ENCODE measurements at places on chromosomes 11 and 22.

GRCh38 chr11:10938650-10939387, 81.0 kb upstream of the ZBED5 start:
- no peak for DNase-seq

GRCh38 chr11:131888230-131888855, 517.9 kb downstream of the NTM start:
- DNase-seq, result no peak

GRCh38 chr11:36930256-36930655, 332.2 kb upstream of the RAG2 start:
- DNase-seq, result no peak

DNA sequence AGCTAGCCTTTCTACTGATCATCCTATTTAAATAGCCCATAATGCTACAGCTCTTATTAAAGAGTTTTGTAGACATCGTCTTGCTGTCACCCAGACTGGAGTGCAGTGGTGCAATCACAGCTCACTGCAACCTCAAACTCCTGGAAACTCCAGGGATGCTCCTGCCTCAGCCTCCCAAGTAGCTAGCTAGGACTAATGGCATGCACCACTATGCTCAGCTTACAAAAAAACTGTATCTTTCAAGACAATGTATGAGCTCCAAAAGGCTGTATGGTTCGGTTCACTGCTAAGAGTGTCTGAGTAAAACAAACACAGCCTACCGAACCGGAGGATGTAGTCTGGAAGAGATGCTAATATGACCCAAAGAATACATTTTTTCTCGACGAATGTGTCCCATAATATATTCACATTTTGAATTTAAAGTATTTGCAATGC, 2.6 kb downstream of the TAF1D start:
- DNase-seq, result no peak

DNA sequence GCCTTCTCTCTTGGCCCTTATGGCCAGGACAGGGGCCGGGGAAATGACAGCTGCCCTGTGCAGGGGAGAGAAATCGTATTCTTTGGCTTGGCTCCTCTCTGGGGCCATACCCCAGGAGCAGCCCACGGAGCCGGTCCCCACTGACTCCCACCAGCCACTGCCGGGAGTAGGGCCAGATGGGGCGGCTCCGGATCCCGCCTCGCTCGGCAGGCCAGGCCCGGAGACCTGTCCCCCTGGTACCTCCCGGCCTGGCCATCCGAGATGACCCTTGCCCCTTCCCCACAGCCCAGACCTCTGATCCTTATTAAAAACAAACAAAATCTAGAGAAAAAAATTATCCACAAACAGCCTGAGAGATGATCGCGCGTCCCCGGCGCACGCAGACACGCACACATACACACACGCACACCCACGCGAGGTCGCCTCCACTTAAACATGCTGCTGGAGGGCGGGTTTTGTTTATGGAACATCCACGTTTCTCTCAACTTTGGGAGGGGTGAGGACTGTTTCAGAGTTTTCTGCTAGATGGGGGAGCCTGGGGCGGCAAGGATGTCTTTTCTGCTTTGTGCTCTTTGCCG, 59.1 kb downstream of the IGLL1 start:
- DNase-seq, result no peak

DNA sequence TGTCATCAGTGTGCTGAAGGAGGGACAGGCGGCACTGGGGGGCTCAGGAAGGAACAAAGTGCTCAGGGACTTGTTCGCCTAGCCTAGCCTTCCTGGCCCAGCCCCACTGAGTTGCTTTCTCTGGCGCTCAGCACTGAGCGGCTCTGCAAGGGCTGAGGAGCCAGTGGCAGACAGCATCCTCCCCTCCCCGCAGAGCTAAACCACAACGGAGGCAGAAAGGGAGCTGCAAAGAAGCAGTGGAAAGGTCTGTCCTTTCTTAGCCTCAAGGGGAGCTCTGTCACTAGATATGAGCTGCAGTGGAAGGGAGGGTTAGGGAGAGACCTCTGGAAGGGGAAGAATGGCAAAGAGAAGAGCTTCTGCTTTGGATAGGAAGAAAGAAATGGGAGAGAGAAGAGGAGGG, 89.7 kb upstream of the PHOX2A start:
- no peak for DNase-seq

GRCh38 chr11:2518111-2518982, 73.5 kb downstream of the KCNQ1 start:
- no peak for DNase-seq

GRCh38 chr11:117593065-117593464, 204.0 kb downstream of the DSCAML1 start:
- DNase-seq, result no peak

DNA sequence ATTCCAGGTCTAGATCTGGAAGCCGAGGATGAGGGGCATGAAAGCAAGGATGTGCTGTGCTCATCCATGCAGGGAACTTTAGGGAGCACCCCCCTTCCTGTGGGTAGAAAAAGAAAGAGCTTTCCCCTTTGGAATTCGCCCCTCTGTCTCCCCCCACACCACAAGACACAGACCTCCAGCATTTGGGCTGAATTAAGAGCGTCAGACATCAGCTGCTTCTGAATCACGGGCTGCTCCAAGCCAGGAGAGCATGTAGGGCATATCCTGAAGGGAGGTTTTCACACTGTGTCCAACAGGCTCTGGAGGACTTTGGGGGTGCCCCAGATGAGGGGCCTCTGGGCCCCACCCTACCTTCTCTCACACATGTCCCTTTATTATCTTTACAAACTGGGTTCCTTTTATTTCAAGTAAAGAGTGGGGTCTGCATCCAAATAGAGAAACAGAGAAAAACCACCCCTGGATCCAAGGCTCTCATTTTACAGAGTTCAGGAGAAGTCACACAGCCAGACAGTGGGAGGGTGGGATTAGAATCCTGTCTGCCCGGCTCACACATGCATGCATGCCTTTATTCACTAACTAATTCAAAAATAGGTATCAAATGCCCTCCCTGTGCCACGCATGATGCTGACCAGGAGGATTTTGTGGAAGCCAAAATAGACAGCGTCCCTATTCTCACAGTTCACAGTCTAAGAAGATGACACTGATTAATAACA, 52.8 kb downstream of the LRRC32 start:
- no peak for DNase-seq

DNA sequence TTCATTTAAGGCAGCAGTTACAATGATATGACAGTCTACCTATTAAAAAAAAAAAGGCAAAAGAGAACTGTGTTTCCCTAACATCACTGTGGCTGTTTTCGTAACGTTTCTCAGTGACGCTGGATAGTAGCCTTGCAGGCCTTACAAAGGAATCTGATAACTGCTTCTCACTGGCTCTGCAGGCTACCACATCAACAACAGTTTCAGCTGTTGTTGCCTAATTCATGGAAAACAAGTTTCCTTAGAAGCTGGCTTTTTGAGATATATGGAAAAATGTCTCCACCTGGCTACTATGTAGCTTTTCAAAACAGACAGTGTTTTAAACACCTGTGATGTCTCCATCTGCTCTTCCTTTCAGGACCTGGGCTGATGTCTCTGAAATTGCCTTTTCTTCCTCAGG, 3.8 kb downstream of the OR51V1 start:
- no peak for DNase-seq

DNA sequence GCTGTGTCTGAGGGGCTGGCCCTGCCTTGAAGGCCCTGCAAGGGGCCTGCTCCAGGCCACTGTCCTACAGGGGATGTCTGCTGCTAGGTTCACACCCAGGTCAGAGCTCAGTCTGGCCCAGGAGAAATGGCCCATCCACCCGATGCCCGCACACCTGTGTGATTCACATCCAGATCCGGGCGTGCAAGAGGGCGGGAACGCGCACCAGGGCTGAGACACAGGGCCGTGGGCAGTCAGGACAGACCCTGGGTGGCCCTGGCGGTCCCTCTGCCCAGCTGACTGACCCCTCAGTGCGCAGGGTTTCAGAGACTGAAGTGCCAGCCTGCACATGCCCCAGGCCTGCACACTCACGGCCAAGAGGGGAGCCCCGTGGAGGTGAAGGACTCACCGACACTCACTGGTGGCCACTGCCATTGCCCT, 7.4 kb downstream of the TOLLIP start:
- no peak for DNase-seq

DNA sequence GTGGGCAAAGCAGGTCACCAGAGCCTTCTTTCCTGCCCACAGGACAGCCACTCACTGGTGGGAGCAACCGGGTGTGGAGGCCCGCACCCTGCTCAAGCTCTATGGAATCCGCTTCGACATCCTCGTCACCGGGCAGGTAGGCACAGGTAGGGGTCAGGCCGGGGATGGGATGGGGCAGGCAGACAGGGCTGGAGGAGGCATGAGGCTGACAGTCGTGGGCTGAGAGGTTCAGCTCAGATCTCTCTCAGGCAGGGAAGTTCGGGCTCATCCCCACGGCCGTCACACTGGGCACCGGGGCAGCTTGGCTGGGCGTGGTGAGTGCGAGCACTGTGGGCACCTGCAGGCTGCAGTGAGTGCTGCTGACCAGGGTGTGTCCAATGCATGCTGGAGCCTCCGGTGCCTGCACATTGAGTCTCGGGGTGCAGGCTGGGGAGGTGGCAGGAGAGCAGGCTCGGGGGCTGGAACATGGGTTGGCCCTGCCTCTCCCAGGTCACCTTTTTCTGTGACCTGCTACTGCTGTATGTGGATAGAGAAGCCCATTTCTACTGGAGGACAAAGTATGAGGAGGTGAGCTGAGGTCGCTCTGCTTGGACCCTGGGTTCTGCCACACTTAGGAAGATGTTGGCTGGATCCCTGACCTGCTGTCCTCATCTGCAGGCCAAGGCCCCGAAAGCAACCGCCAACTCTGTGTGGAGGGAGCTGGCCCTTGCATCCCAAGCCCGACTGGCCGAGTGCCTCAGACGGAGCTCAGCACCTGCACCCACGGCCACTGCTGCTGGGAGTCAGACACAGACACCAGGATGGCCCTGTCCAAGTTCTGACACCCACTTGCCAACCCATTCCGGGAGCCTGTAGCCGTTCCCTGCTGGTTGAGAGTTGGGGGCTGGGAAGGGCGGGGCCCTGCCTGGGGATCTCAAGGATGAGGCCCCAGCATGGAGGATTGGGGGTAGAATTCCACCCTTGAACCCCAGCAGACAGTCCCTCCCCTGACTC, 6.3 kb downstream of the SLC7A4 start:
- no peak for DNase-seq

GRCh38 chr11:26621132-26621531, 49.1 kb upstream of the MUC15 start:
- no peak for DNase-seq

DNA sequence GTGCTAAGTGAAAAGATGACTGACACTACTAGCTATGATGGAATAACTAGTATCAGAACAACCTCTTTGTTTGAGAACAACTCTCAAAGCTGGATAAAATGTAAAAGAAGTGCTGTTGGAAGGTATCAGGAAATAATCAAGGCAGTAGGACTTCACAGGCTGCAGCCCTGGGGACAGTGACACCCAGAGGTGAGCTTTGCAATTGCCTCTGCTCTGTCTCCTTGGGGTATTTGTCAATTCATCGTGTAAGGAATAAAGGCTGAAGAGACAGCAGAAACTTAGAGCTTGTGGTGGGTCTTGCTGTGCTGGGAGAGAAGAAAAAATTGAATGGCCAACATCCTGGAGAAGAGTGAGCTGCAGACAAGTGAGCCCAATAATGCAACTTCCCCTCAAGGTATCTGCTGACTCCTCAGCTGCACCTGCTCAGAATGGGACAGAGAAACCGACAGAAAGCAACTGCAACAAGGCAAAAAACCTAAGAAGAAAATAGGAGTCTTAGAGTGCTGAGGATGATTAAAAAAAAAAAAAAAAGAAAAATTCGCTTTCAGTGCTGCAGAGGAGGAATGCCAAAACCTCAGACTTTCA, 141.1 kb downstream of the RCN1 start:
- no peak for DNase-seq

GRCh38 chr22:24156141-24156912, 25.0 kb upstream of the SUSD2 start:
- DNase-seq, result no peak

DNA sequence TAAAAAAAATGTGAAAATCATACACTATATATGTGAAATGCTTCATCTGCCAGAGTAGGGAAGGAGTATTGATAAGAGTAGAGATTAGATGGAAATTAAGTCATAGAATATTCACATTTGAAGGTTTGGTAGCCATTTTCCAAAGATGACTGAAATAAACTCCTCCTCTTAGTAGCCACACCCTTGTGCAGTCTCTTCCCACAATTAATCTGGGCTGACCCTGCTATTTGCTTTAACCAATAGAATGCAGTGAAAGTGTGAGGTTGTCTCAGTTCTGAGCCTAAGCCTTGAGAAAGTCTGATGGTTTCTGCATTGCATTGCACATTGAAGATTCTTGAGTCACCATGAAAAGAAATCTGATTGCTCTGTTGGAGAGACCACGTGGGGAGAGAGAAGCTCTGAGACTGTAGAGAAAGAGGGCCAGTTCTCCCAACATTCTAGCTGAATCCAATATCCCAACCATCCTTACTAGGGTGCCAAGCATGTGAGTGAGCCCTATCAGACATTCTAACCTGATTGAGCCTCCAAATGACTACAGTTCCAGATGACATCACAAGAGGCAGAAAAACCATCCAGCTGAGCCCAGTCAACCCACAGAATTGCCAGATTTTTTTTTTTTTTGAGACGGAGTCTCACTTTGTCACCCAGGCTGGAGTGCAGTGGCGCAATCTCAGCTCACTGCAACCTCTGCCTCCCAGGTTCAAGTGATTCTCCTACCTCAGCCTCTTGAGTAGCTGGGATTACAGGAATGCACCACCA, 29.4 kb upstream of the CAPRIN1 start:
- DNase-seq, result no peak

GRCh38 chr11:19906126-19906525, 193.5 kb downstream of the NAV2 start:
- no peak for DNase-seq

DNA sequence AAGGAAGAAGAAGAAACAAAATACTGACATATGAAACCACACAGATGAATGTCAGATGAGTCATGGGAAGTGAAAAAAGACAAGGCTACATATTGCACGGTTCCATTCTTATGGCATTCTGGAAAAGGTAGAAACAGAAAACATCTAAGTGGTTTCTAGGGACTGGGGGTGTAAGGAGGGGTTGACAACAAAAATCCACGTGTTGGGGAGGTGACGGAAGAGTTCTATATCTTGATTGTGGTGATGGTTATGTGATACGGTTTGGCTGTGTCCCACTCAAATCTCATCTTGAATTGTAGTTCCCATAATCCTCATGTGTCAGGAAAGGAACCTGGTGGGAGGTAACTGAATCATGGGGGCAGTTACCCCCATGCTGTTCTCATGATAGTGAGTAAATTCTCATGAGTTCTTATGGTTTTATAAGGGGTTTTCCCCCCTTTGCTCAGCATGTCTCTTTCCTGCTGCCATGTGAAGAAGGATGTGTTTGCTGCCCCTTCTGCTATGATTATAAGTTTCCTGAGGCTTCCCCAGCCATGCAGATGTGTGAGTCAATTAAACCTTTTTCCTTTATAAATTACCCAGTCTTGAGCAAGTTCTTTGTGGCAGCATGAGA, 6.4 kb upstream of the ARFGAP3 start:
- no peak for DNase-seq

GRCh38 chr11:130318031-130318673, 3.4 kb upstream of the ZBTB44 start:
- no peak for DNase-seq

DNA sequence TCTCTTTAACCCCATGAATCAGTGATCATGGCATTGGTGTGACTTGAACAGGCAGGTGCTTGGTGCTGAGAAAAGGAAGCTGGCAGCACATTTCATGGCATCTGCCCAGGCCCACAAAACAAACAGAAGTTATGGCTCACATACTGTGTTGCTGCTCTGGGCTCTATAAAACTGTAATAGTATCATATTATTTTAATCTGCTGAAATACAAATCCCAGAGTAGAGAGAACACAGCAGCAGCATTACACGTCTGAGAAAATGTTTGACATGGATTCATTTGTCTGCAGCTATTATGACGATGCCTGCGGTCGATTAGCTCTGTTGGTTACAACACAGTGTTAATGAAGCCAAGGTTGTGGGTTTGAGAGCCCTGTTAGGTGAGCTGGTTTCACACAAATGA, 80.8 kb downstream of the ALX4 start:
- no peak for DNase-seq
